Epithelial cell of prostate (primary cell): ENCODE measurements at places on chromosomes 4 and X.
A peak's percentile ranks its signal among the peaks of the same experiment; 100 is the strongest.

DNA sequence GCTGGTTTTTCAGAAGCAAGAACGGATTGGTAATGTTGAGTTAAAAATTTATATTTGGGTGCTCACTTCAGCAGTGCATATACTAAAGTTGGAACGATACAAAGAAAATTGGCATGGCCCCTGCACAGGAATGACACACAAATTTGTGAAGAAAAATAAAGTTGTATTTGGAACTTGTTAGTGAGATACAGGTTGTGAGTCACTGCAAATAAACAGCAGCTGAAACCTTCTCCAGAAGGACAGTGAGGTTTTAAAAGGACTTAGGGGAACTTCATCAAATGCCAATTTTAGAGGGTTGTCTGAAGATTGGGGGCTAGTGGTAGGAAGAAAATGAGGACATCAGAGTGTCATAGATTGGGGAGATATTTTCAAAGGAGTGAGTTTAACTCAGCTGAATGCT lies 79.7 kb upstream of the ELOVL6 start:
- no peak for DNase-seq

DNA sequence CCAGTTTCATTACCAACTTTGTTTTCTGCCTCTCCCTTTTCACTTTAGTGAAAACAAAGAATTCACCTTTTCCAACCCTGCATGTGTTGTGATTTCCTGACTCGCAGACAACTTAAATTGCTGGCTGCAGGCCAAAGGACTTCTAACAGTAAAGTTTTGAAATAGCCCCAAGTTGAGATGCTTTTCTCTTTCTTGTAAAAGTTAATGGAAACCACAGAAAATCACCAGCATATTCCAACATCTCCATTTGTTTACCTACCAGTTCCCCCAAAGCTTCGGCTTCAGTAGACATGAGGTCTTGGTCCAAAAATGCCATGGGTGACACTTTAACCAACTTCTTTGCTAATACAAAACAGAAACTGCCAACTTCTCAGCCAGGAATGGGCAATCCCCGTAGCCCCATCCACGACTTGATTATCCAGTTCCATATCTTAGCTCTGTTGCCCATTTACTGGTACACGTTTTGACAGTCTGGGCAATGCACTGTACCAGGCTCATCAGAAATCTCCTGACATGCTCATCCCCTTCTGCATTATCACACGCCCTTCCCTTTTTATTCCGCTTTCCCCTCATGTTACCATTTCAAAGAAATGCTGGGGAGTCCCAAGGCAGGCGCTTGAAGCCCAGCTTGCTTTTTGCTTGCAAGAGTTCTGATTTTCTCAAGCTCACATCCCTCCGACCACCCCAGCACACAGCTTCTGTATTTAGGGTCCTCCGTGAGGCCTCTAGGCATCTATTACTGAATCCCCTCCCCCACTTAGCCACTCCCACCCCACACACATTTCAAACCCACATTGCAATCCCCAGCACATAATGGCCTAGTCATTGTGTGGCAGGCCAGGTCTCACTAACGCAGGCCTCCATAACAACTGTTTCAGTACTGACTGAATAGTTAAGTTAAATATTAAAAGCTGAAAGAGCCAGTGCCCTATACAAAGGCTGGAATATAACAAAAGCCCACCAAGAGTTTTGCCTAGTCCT lies 137.9 kb upstream of the S100G start:
- DNase-seq, result no peak

DNA sequence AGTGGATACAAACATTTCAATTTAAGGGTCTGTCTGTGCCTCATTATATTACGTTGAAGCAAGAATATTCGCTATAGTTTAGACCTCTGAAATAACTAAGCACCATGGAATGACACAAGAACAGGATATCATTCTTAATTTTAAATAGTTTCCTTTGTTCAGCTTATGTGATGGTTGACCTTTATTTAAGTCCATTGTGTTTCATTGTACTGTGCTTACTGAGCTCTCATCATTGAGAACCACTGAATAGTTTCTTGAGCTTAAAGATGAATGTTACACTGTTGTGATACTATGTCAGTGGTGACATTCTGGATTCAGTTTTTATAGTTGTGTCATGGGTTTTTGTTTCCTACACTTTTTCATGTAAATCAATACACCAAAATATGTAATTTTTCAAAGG lies 239.3 kb downstream of the RPA4 start:
- no peak for DNase-seq

- DNase-seq, result peak; percentile 82
Observed at GRCh38 chr4:38857354-38858096, 908 bp upstream of the TLR6 start.

DNA sequence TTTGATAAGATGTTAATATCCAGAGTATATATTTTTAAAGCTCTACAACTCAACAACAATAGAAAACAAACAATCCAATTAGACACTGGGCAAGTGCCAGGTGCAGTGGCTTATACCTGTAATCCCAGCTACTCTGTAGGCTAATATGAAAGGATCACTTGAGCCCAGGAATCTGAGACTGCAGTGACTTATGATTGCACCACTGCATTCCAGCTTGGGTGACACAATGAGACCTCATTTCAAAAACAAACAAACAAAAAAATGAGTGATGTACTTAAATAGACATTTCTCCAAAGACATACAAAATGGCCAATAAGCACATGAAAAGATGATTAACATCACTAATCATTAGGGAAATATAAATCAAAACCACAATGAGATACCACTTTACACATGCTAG lies 356.8 kb upstream of the PCDH10 start:
- DNase-seq, result no peak
